ENCODE measurements at places on chromosomes 6 and 20. TPM values are rescaled to one million over a fixed set of nuclear protein-coding genes. Genes with fewer than 3 reads are reported as not detected.
A peak's percentile ranks its signal among the peaks of the same experiment; 100 is the strongest.

DNA sequence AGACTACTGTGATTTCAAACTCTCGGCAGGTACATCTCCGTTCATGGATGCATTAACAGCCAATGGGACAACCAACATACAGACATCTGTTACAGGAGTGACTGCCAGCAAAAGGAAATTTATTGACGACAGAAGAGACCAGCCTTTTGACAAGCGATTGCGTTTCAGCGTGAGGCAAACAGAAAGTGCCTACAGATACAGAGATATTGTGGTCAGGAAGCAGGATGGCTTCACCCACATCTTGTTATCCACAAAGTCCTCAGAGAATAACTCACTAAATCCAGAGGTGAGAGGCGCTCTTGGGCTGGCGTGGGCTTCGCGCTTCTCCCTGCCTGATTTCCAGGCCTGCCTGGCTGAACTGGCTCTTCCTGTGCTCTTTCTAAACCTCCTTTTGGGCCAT lies 68.4 kb downstream of the RPP40 start:
- DNase-seq = peak; percentile 74

DNA sequence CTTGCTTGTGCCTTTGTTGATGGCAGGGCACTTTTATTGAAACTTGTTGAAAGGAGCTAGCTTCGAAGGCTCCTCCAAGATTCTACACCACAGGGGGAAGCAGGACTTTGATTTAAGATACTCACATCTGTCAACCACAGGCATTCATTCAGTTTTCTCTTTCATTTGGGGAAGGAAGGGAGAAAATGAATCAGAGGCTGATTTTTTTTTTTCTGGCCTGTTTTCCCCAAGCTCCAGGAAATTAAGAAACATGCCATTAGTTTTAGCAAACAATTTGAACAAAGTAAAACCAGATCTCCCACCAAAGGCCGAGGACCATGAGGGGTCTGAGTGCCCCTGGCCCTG lies 8.7 kb upstream of the APCDD1L start:
- no peak for DNase-seq

GRCh38 chr6:40171343-40171742 lies 237.1 kb upstream of the MOCS1 start:
- no peak for DNase-seq

DNA sequence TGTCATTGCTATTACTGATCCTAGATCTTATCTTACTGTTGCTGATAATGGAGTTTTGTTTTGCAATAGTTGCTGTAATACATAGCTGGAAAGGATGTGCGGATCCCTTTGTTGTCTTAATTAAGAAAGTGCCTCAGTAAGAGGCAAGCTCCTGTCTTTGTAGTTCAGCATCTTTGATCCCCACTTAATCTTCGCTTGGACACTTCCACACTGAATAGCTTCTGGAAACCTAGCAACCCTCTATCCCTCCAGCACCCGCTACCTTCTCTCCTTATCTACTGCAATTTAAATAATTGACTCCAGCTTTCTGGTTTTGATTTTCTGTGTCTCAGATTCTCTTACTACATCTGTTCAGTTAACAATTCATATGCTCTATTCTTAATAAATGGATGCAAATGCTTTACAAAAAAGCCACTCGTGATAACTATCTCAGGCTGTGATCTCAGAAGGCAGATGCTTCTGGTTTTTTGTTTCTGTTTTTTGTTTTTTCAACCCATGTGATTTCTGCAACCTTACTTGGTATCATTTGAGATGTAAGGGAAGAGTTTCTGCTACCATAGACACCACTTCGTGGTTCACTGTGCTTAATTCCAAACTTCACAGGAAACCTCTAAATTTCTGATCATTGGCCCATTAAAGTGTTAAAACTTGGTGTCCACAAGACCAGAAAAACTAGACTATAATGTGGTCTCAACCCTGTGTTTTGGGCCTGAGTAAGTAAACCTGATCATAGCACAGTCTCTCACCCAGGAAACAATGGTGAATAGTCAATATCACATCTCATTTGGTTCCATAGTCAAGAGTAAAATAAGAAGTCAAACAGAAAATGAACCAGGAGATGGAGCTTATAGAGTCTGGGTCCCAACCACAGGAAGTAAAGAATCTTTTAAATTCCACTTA lies 352.1 kb upstream of the SOX4 start:
- no peak for DNase-seq

- DNase-seq = no peak
Observed at GRCh38 chr20:39651645-39652325, 689.6 kb downstream of the DHX35 start.

GRCh38 chr20:5085380-5085779 lies 34.4 kb downstream of the PCNA start:
- DNase-seq = no peak

DNA sequence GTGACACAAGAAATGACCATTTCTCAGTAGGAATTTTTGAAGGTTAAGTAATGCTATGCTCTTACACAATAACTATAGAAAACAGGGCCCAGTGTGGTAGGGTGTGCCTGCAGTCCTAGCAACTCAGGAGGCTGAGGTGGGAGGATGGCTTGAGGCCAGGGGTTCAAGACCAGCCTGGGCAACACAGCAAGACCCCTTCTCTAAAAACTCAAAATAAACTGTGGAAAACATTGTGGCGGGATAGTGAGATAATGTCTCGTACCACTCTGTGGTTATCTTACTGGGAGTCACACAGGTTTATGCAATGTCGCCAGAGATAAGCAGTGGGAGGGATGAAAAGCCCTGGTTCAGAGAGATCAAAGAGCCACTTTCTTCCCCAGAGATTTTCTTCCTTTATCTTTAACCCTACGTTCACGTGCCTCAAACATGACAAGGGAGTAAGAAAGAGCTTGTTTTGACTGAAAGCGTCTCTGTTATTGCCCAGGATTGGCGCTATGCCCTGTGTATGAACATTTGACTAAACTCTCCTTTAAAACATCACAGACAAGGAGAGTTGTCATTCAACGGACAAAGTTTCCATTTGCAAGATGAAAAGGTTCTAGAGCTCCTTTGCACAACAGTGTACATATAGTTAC lies 13.9 kb downstream of the GCM1 start:
- DNase-seq = no peak

The WASF1 gene
- total RNA-seq = not detected

The PHACTR3 gene
- not detected for total RNA-seq

The ACTR5 gene
- 9.6 TPM for total RNA-seq

The UNC5CL gene
- total RNA-seq = 5.0 TPM

Measured in natural killer cell treated with Interleukin-12 subunit alpha and Interleukin-12 subunit beta and Interleukin-15 and Interleukin-18, amount 100 ng/mL, for 72 hours (primary cell).